Left lung (tissue), 14 donors: ENCODE measurements at places on chromosomes 1 and 21. TPM values are rescaled to one million over a fixed set of nuclear protein-coding genes. Genes with fewer than 3 reads are reported as not detected.

The GNAT2 gene
- polyA plus RNA-seq: not detected

The PTGER3 gene
- polyA plus RNA-seq: 0.27 TPM

The TCHHL1 gene
- not detected for polyA plus RNA-seq

The RPTN gene
- not detected for polyA plus RNA-seq

The BARHL2 gene
- not detected for polyA plus RNA-seq

The LEMD1 gene
- polyA plus RNA-seq: 2.7 TPM

The TNFRSF4 gene
- 4.5 TPM for polyA plus RNA-seq

The SLC6A17 gene
- polyA plus RNA-seq: 0.04 TPM

The LYPD8 gene
- polyA plus RNA-seq: not detected

GRCh38 chr1:241499910-241500309, 19.6 kb downstream of the FH start:
- no peak overlapping the region for H3K27ac ChIP-seq
- no peaks in the 10 kb centered on the region for H3K27me3 ChIP-seq
- no peak overlapping the region for H3K4me3 ChIP-seq
- H3K4me1 ChIP-seq: no peaks in the 10 kb centered on the region
- no peaks in the 10 kb centered on the region for H3K36me3 ChIP-seq
- DNase-seq: no peak

GRCh38 chr1:111234866-111235265, 7.4 kb downstream of the CHI3L2 start:
- H3K4me3 ChIP-seq: no peak overlapping the region
- H3K4me1 ChIP-seq: no peaks in the 10 kb centered on the region
- H3K27ac ChIP-seq: no peak overlapping the region
- H3K36me3 ChIP-seq: no peaks in the 10 kb centered on the region

DNA sequence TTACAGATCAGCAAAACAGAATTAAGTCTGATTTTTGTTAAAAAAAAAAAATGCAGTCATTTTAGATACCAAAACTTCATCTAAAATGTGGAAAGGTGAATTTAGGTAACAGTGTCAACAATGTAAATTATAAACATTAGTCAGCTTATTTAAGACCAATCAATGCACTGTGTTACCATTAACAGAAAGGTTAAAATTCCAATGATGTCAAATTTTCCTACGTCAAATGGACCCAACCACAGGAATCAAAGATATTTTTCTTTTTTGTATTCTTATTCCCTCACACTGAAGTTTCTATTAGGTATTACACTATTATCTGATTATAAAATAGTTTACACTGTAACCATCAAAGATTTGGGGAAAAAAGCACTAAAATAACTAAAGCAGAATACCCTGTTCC, 6.5 kb downstream of the ARHGAP29 start:
- H3K4me1 ChIP-seq: peaks cover 11% of the 10 kb centered on the region
- no peaks in the 10 kb centered on the region for H3K36me3 ChIP-seq
- no peak overlapping the region for H3K27ac ChIP-seq
- DNase-seq: no peak

DNA sequence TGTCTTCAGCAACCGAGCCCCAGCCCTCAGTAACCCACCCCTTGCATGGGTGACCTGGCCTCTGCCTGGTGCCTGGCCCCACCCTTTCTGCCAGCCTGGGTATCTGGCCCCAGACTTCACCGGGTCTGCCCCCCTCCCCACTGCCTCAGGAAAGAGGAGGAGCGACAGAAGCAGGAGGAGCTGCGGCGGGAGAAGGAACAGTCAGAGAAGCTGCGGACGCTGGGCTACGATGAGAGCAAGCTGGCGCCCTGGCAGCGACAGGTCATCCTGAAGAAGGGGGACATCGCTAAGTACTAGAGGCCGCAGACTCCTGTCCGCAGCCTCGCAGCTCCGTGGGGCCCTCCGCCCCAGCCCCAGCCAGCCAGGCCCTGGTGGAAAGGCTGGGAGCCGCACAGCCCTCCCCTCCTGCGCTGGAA, 6.1 kb downstream of the TNFRSF25 start:
- DNase-seq: no peak
- no peak overlapping the region for H3K4me3 ChIP-seq
- peaks cover 15% of the 10 kb centered on the region for H3K27me3 ChIP-seq
- H3K36me3 ChIP-seq: peaks cover 12% of the 10 kb centered on the region

GRCh38 chr1:180080439-180080838, 74.2 kb upstream of the QSOX1 start:
- no peak for DNase-seq
- H3K4me3 ChIP-seq: no peak overlapping the region
- no peaks in the 10 kb centered on the region for H3K27me3 ChIP-seq
- H3K36me3 ChIP-seq: no peaks in the 10 kb centered on the region
- H3K4me1 ChIP-seq: no peaks in the 10 kb centered on the region

- H3K4me3 ChIP-seq: peak overlapping the region; percentile 47
- no peaks in the 10 kb centered on the region for H3K36me3 ChIP-seq
- DNase-seq: no peak
These were observed 686 bp downstream of the KMO start for GRCh38 chr1:241532864-241533263.

- no peak overlapping the region for H3K27ac ChIP-seq
- DNase-seq: no peak
- H3K4me1 ChIP-seq: no peaks in the 10 kb centered on the region
- H3K4me3 ChIP-seq: no peak overlapping the region
- H3K36me3 ChIP-seq: no peaks in the 10 kb centered on the region
- no peaks in the 10 kb centered on the region for H3K27me3 ChIP-seq
These were observed 202.9 kb downstream of the MATN1 start for GRCh38 chr1:30520476-30520875.

DNA sequence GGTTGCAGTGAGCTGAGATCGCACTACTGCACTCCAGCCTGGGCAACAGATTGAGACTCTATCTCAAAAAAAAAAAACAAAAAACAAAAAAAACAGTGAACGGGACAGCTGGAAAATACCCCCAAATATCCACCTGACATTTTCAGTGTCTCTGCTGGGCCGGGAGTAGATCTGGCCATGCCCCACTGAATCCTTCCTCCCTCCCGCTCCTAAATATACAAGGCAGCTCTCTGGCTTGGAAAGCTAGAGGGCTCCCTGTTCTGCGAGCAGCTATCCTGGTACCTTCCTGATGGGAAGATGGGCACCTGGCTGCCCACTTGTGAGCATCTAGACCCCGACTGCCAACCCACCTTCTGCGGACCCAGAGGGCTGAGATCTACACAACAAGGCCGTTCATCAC, 21.4 kb downstream of the SPSB1 start:
- no peaks in the 10 kb centered on the region for H3K36me3 ChIP-seq
- H3K27ac ChIP-seq: no peak overlapping the region
- DNase-seq: no peak
- H3K4me3 ChIP-seq: no peak overlapping the region

DNA sequence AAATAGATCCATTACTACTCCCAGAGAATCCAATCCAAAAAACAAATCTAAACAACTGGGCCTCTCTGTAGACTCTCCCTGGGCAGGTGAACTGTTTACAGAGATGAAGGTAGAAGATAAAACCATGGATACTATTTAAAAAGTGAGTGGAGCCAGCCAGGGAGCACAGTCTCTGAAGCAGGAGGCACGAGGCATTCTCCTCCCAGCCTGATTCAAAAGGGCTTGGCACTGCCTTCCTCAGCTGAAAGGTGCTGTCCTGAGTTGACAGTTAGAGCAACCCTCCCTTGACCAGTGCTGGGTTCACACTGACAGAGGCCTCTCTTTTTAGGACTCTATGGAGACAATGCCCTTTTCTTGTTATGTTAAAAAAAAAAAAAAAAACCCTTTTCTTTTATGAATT, 36.8 kb downstream of the HENMT1 start:
- DNase-seq: no peak
- H3K27ac ChIP-seq: no peak overlapping the region
- H3K4me1 ChIP-seq: no peaks in the 10 kb centered on the region
- H3K36me3 ChIP-seq: no peaks in the 10 kb centered on the region
- no peaks in the 10 kb centered on the region for H3K27me3 ChIP-seq

GRCh38 chr1:63892632-63893395, 119.0 kb downstream of the ROR1 start:
- H3K27me3 ChIP-seq: no peaks in the 10 kb centered on the region
- no peaks in the 10 kb centered on the region for H3K36me3 ChIP-seq
- no peaks in the 10 kb centered on the region for H3K4me1 ChIP-seq
- no peak overlapping the region for H3K4me3 ChIP-seq
- no peak overlapping the region for H3K27ac ChIP-seq

GRCh38 chr1:44423591-44424537, 18.8 kb downstream of the RNF220 start:
- peaks cover 4% of the 10 kb centered on the region for H3K4me1 ChIP-seq
- peaks cover 59% of the 10 kb centered on the region for H3K27me3 ChIP-seq
- no peaks in the 10 kb centered on the region for H3K36me3 ChIP-seq
- peak; percentile 72 for DNase-seq

DNA sequence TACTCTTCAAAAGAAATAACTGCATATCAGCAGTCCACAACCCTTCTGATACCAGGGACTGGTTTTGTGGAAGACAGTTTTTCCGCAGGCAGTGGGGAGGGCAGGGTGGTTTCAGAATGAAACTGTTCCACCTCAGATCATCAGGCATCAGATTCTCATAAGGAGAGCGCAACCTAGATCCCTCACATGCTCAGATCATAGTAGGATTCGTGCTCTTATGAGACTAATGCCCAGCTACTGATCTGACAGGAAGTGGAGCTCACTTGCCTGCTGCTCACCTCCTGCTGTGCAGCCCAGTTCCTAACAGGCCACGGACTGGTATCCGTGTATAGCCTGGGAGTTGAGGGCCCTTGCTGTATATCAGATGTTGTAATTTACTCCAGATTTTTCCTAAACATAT, 11.5 kb downstream of the RO60 start:
- no peak for DNase-seq
- peaks cover 12% of the 10 kb centered on the region for H3K4me1 ChIP-seq
- H3K27ac ChIP-seq: no peak overlapping the region

- peak overlapping the region; percentile 76 for H3K4me3 ChIP-seq
- peak overlapping the region; percentile 97 for H3K27ac ChIP-seq
- no peaks in the 10 kb centered on the region for H3K27me3 ChIP-seq
- H3K36me3 ChIP-seq: no peaks in the 10 kb centered on the region
- peaks cover 49% of the 10 kb centered on the region for H3K4me1 ChIP-seq
- DNase-seq: no peak
These were observed 2.2 kb downstream of the LMO4 start for GRCh38 chr1:87330885-87331364.

DNA sequence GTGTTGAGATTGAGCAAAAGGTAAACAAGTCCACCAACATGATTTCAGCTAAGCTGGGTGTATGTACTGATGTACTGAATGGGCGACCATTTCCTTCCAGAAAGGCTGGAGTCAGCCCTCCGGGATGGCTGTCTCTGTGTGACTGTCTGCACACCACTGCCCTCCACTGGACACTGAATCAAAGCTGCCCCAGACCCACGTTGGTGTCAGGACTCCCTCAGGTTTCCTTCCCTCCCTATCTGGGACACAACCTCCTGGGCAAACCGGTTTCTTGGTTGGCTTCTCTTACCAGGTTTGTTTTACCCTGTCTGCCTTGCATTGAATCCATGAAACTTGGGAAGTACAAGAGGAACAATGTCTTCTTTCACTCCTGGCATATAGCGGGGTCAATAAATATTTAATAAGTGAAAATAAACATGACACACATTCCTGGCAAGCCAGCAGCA, 5.3 kb upstream of the SRP9 start:
- H3K4me1 ChIP-seq: peaks cover 38% of the 10 kb centered on the region
- no peak overlapping the region for H3K4me3 ChIP-seq
- no peaks in the 10 kb centered on the region for H3K36me3 ChIP-seq
- DNase-seq: peak; percentile 94
- no peaks in the 10 kb centered on the region for H3K27me3 ChIP-seq

DNA sequence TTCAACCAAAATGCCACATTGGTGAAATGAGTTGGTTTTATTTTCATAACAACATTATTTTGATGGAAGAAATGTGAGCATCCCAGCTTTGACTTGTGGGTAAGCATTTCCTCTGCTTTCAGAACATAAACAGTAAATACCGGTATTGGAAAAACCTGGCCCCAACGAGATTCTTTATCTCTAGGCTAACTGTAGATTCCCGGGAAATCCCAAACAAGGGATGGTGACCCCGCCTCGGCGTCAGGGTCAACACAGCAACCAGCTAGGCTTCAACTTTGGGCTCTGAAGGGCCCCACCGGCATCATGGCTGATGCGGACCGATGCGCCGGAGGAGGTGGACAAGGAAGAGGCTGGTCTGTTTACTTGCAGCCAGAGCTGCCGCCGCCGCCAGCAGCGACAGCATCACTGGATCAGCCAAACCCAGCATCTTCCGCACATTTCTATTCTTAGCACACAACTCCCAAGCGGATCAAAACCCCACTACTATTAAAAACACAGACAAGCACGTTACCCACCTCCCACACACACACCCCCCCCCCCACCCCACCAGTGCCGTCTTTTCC, 1.1 kb downstream of the AKT3 start:
- DNase-seq: peak; percentile 74
- peaks cover 56% of the 10 kb centered on the region for H3K27me3 ChIP-seq
- peak overlapping the region; percentile 50 for H3K4me3 ChIP-seq
- H3K27ac ChIP-seq: peak overlapping the region; percentile 91
- peaks cover 17% of the 10 kb centered on the region for H3K4me1 ChIP-seq
- no peaks in the 10 kb centered on the region for H3K36me3 ChIP-seq

DNA sequence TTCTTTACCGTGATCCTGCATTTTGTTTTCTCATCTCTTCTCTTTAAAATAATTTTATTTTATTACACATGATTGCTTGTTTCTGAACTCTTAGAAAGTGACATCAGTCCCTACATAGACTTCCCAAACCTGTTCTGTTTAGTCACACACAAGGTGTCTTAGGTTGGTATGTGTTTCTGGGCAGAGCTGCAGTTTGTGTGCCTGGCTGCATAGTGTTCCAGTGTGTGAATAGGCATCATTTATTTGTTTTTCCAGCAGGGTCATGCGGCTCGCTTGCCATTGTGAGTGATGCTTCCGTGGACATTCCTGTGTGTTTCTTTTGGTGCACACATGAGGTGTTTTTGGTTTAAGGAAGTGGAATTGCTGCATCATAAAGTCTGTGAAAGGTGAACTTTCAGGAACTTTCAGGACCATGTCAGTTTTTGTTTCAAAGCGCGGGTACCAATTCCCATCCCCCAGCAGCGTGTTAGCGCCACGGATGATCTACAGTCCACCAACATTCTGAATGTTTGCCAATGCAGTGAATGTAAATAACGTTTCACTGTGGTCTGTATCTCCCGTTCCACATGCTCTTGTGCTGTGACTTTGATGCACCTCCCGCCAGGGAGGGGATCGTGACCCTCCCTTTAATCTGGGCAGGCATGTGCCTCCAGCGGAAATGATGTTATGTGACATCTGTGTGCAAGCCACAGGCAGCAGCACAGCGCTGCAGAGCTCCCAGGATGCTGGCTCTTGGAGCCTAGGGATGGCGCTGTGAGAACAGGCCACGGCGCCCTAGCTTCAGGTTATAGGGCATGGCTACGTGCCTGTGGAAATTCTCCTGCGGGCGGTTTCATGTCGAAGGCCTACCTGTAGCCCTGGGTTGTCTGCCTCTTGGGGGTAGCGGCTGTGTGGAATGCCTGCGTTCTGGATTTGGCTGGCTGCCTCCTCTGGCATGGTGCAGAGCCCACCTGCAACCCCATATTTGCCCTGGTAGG, 144.6 kb upstream of the COL6A1 start:
- H3K4me3 ChIP-seq: no peak overlapping the region
- no peak overlapping the region for H3K27ac ChIP-seq
- no peak for DNase-seq
- no peaks in the 10 kb centered on the region for H3K36me3 ChIP-seq
- H3K27me3 ChIP-seq: no peaks in the 10 kb centered on the region

- H3K27ac ChIP-seq: no peak overlapping the region
- no peaks in the 10 kb centered on the region for H3K36me3 ChIP-seq
- no peak for DNase-seq
- no peaks in the 10 kb centered on the region for H3K27me3 ChIP-seq
- peaks cover 16% of the 10 kb centered on the region for H3K4me1 ChIP-seq
These were observed 19.9 kb upstream of the TMEM183A start for GRCh38 chr1:202987255-202987654.
